ENCODE measurements at places on chromosomes 11 and 22.

GRCh38 chr11:17855531-17856290, 121.1 kb downstream of the KCNC1 start:
- no peak for DNase-seq

DNA sequence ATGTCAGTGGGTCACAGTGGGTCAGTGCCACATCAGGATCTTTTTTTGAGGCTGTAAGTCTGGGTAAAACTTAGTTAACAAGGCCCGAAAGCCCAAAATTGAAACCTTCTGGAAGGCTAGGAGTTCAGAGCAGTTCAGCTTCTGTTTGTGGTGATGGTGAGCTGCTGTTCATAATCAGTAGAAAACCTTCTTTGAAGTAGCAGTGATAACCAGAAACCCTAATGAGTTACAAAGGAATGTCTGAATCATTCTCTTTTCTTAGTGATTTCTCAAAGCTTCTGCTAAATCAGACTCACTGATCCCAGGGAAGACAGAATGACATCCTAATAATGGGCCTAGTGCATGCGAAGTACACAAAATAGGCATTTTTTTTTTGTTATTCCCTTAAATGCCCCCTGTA, 124.7 kb downstream of the PARVA start:
- peak; percentile 54 for DNase-seq

DNA sequence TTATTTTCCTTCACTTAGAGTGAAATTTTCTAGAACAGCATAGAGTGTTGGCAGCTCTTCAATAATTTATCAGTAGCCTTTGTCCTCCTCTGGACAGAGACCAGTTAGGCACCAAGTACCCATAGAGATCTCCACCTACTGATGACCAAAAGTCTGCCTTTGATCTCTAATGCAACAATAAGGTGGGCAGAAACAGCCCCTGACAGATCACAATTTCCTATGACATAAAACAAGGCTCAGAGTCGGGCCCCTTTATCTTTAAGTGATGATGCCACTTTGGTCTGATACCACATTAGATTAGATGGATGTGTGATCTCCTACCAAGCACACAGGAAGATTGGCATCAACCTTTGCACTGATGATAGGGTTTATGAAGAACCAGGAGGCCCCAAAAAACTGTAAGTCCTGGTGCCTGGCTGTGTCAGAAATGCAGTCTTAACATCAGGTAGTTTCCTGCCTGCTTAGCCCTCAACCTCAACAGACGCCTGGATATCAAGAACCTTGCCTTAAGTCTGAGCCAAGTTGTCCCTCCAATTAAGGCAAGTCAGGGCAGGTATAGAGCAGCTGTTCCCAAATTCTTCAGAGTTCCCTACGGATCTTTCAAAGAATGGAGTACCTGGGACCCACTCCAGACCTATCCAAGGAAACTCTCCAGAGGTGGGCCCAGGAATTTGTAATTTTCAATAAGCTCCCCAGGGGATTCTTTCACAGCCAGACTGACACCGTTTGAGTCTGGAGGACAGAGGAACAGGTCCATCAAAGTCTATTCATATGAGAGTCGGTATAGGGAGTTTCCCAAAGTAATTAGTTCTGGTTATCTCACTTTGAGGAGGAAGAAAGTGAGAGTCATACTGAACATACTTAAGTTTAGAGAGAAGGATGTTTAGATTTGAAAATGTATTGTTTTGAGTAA, 30.6 kb upstream of the TMPRSS4 start:
- DNase-seq, result no peak

- DNase-seq, result peak; percentile 46
Observed at GRCh38 chr11:86365546-86365945, 9.1 kb upstream of the CCDC81 start.

GRCh38 chr11:46736615-46737014, 17.6 kb downstream of the F2 start:
- peak; percentile 83 for DNase-seq

GRCh38 chr22:45207981-45208664, 32.6 kb downstream of the KIAA0930 start:
- DNase-seq, result no peak

GRCh38 chr11:80173371-80174136, 732.7 kb upstream of the TENM4 start:
- no peak for DNase-seq

DNA sequence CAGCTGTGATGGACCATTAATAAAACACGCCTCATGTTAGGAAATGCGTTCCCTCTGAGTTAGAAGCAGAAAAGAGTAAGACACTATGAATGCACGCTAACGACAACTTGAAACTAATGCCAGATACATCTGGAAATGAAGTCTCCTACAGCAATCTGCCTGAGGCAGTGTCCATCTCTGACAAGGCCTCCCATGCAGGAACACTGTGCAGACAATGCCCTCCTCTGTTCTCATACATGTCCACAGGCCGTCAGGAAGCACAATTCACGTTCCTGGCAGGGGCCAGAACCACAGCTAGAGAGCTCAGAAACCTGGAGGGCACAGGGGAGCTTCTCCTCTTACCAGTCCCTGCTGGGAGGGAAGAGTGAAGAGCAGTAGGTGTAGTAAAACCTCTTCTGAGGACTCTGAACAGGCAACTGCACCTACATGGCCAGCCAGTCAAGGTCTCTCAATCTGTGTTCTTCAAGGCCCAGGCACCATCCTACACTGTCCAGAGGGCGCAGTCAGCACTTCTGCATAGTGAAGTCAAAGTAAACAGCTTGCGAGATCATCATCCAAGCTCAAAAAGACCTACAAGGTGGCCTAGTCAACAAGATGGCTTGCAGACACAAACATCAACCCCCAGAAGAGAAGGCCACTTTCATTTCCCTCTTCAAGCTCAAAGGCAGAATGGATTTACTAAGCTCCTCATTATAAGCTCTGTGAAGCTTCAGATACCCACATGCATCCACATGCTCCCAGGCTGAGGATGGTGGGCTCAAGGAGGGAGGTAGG, 41.5 kb upstream of the CYP2D6 start:
- DNase-seq, result no peak

DNA sequence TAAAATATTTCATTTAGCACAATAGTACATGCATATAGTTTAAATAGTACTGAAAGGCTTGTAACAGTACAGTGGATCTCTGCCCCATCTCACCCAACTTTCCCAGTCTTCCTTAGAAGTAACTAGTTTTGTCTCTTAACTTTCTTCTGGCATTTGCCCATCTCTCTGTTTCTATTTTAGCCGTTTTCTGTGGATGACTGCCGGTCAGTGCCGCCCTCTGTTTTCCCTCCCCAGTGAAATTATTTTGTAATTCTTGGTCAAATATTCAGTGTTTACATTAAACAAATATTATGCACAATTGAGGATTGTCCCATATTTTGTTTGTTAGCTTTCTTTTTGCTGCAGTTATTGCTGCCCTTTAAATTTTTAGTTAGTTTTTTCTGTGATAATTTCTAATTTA, 8.3 kb downstream of the PDHX start:
- DNase-seq, result no peak

DNA sequence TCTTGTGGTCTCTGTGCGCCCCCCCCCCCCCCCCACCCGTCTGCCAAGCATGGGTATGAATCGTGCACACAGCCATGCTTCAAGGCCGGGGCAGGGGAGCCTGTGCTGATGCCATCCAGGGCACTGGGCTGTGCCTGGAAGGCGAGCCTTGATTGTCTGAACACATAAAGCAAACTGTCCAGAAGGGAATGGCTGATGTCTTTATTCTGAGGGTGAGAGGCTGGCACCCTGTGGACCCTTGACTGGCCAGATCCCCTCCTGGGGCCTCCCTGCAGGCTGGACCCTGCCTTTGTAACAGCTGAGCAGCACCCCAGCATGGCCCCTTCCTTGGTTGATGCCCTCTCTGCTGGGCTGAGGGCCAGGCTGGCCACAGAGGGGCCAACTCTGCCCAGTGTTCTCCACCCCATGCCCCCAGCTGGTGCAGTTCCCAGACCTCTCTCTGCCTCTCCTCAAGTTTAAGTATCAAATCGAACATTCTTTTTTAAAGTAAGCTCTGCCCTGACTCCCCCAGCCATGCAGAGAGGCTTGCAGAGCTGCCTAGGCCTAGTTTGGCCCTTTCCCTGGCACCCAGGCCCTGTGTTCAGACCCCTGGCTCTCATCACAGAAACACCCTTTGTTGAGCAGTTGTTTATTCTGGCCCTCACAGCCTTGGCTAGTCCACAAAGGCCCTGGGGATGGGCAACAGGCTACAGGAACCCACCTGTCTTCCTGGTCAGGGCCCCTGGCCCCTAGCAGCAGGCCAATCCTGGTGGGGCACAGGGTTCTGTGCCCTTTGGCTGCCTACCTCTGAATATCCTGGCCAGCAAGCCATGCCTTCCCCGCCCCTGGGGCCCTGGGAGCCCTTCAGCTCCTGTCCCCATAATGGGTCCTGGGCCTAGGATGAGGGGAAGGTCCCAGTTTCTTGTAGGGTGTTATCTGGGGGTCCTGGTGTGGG, 3.9 kb upstream of the RANBP1 start:
- DNase-seq, result no peak
